Effector CD8-positive, alpha-beta T cell (primary cell): ENCODE measurements at places on chromosomes 16 and 17.

DNA sequence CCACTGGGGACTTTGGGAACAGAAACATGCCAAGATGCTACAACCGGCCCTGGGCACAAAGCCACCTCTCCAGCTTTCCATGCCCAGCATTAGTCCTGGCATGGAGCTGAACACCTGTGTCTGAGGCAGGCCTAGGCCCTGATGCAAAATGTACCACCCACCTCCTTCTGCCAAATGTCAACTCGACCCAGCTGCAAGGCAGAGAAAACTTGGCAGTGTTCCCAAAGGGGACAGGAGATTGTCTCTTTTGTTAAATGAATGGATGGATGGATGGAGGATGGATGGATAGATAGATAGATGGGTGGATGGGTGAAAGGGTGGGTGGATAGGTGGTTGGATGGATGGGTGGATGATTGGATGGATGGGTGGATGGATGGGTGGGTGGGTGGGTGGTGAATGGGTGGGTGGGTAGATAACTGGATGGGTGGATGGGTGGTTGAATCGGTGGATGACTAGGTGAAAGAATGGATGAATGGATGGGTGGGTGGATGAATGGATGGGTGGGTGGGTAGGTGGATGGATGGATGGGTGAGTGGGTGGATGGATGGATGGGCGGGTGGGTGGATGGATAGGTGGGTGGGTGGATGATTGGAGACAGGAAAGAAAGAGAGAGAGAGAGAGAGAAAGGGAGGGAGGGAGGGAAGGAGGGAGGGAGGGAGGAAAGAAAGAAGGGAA lies 73.4 kb upstream of the TNRC6C start:
- no peak for DNase-seq

GRCh38 chr16:23567602-23568001 lies 10.1 kb downstream of the UBFD1 start:
- no peak for DNase-seq

GRCh38 chr17:27535178-27535928 lies 79.1 kb downstream of the KSR1 start:
- DNase-seq, result no peak

GRCh38 chr16:88759245-88759975 lies 25.6 kb downstream of the PIEZO1 start:
- no peak for DNase-seq

DNA sequence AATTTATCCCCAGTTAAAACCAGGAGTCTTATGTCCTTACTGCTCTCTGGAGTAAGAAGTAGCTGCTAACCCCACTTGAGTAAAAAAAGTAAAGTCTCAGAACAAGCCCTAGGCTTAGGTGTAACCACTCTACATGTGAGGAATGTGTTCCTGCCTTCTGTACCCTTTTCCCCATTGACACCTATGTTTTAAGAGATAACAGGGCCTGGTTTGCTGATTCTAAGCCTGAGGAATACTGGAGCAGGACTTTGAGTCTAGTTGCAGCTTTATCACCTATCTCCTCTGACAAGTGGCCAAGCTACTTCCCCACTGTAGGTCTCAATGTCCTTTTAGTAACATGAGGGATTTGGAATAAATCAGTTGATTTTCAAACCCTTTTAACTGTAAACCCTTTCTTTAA lies 40.2 kb downstream of the REXO5 start:
- DNase-seq, result no peak

DNA sequence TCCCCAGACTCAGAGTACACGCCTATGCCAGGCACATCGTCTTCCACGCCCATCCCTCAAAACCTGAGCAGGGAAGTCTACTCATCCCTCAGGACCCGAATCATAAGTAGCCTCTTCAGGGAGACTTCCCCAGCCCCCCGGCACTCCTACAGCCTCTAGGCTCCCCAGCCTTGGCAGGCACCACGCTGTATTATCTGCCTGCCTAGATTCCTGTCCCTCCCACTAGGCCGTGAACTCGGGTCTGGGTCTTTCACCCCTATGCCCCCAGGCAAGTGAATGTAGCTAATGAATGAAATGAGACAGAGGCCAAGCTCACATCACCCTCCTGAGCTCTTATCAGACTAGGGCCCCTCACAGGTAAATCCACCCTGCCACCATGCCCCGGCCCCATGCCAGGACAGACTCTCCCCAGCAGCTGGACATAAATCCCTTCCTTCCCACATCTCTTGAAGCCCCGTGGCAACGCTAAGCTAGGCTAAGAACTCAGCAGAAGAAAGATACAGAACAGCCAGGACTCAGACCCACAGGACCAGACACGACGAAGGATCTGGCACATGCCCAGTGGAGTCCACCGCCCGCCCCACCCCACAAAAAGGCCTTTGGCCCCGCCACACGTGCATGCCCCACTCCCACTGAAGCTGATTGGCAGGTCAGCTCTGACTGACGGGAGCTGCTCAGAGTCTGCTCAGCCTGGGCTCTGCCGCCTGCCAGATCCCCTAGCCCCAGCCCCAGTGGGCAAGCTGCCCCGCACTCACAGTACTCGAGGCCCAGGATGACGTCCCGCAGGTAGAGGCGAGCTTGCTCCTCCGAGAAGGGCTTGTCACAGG lies 13.0 kb downstream of the CAMKK1 start:
- no peak for DNase-seq

DNA sequence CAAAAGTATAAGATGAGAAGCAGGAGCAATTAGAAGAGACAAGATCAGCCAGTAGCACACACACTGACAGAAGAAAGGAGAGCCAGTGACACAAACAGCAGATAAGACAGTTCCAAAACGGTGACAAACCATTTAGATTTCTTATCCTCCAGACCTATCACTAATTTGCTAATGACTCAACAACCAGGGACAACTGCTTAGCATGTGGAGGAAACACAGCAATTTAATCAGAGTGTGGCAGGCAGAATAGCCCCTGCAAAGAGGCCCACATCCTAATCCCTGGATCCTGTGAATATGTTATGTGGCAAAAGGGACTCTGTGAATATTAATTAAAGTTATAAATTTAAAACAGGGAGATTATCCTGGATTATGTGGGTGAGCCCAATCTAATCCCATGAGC lies 81.1 kb downstream of the CACNG1 start:
- no peak for DNase-seq

GRCh38 chr17:74354123-74354522 lies 7.5 kb downstream of the BTBD17 start:
- no peak for DNase-seq

GRCh38 chr17:71071837-71072236 lies 902.5 kb downstream of the KCNJ2 start:
- no peak for DNase-seq

GRCh38 chr17:55536205-55536604 lies 25.0 kb upstream of the SMIM36 start:
- DNase-seq, result no peak

DNA sequence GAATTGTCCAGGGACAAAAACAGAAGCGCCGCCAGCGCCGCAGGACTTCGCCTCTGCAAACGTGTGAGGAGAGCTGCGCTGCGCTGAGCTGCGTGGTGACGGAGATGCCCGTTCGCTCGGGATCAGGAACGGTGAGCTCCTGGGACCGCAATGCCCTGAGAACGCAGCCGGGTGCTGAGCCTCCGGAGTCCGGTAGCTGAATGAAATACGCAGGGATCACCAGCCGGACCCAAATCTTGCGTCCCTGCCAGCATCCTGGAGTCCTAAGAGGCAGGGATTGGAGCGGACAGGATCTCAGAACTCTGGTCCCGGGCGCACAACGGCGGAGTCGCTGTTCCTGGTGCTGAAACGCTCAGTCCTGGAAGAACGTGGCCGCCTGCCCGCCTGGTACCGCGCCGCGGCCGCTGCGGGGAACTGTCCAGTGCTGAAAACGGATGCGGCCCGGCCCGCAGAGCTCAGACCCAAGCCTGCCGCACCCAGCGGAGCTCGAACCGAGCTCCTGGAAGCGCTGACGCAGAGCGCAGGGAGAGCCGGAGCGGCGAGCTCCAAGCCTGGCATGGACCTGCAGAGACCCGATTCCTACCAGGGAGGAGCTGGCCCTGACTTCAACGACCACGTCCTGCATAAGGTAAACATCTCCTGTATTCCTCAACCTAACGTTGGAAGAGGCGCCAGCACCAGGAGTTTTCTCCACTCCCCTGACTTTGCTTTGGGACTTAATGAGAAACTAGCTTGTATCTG lies 41.5 kb downstream of the CD300LF start:
- DNase-seq, result peak; percentile 58

DNA sequence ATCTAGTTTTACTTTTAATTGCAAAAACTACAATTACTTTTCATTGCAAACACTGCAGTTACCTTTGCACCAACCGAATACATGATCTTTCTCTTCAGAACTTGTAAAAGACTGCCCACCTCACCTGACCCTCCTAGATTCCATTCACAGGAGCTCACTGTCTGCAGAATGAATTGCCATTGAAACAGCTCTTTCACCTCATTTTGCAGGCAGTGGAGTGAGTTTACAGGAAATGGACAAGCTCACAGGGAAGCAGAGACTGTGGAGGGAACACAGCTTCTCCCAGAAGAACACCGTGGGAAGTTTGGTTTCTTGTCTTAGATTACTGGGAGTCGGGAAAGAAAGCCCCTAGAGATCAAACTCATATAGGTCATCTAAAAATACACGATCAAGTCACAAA lies 439.7 kb upstream of the RBFOX1 start:
- DNase-seq, result no peak

GRCh38 chr17:1328437-1328836 lies 49.0 kb downstream of the TRARG1 start:
- DNase-seq, result no peak

DNA sequence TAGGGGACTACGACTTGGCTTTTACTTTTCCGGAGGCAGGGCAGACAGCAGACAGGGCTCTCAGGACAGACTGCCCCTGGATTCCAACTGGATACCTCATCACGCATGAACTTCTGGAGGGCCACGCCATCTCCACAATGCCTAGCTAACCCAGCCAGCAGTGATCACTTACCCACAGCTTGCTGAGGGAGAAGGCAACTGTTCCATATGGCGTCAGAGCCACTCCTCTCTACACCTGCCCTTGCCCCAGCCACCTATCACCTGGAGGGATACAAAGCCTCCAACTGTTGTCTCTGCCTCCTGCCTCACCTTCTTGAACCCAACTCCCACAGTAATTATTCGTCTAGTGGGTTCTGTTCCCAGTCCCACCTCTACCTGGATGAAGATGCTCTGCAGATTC lies 8.8 kb downstream of the MYO19 start:
- DNase-seq, result no peak

DNA sequence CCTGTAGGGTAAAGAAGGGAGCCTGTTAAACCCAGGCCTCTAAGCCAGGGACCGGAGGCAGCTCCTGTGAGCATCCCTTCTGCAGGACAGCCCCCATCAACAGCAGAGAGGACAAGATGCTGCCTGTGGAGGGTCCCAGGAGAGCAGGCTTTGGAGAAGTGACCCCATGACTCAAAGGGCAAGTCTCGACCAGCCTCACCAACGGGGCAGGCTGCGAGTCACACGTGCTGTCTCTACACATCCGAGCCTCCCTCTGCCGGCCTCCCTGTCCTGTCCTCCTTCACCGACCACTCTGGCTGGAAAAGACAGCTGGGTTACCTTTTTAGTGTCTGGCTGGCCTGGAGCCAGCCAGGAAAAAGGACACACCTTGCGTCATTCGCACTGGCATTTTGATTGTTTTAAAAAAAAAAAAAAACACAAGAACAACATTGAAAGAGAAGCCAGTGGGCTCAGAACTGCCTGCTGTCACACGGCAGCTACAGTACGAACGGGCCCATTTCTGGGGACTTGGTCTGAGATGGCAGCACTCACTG lies 74.5 kb upstream of the RCVRN start:
- DNase-seq, result no peak

GRCh38 chr16:17827313-17827712 lies 356.6 kb upstream of the XYLT1 start:
- DNase-seq, result no peak

DNA sequence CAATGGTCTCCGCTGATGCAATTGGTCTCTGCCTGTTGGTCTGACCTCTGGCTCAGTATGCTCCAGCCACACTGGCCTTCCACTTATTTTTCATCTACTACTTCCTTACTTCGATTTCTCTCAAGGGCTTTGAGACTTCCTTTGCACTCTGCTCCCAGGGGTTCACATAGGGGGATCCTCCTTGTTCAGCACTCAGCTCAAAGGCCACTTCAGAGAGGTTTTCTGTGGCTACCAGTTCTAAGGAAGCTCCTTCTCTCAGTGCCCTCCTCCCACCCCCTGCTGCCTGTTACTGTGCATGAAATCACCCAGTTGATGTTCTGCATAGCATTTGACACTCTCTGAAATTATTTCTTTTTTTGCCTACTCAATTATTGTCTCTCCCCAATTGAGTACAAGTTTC lies 476.4 kb downstream of the HS3ST3B1 start:
- DNase-seq, result no peak

DNA sequence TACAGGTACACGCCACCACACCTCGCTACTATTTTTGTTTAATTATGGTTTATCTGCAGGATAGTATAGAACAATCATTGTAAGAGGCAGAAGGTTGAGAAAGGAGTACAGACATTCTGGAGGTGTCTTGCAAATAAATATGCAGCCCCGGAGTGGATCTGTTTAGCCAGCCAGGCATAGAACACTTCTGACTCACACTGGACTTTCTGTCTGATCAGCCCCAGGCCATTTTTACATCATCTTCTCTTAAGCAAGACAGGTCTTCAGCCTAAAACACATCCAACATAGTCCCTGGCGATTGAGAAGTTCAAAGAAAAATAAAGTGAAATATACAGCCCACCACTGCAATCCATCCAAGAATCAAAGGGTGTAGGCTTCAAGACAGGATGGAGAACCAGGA lies 81.4 kb downstream of the XYLT1 start:
- DNase-seq, result no peak

- DNase-seq, result no peak
These were observed 73.1 kb upstream of the AXIN2 start for GRCh38 chr17:65634533-65634932.

DNA sequence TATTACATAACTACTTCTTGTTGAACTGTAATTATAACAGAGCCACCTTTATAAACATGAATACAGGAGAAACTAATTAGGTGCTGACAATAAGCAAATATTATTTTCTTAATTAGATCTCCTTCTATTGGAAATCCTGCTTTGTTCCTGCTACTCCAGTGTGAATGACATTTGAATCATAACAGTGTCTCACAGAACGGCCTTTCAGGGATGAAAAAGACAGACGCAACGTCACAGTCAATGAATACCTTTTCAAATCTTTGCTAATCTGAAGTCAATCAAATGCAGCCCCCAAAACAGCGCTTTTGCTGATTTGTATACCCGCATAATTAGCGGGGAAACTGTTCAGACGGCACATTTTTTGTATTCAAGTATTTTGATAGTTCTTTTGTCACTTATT lies 240.4 kb upstream of the CDH8 start:
- DNase-seq, result no peak

GRCh38 chr16:89106533-89107202 lies 13.0 kb downstream of the ACSF3 start:
- DNase-seq, result no peak

DNA sequence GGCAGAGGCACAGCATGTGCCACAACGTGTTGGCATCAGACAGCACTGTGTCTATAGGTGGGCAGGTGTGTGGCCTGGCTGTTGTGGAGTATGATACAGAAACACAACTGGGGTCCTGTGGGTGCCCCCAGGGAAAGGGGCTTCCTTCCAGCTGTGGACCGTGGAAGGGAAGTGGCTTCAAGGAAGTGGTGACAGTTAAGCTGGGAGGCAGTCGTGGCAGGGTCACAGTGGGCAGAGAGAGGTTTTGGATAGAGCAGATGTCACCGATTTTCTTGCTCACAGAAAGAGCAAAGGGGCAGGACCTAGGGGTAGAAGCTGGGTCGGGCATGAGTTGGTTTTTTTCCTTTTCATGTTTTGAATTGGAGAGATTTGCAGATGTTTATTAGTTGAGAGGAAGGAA lies 11.2 kb upstream of the ORAI3 start:
- no peak for DNase-seq
